Lower leg skin (tissue), 4 donors: ENCODE measurements at places on chromosomes 4 and X. TPM values are rescaled to one million over a fixed set of nuclear protein-coding genes. Genes with fewer than 3 reads are reported as not detected.

Gene CD99L2
- 17.7 TPM for total RNA-seq

Gene SMR3B
- not detected for total RNA-seq

Gene BMP3
- total RNA-seq, result 1.1 TPM

Gene DAPP1
- total RNA-seq, result 36.6 TPM

Gene DDIT4L
- total RNA-seq, result 2.2 TPM

Gene MAGED4B
- 1.6 TPM for total RNA-seq

Gene AKAP4
- total RNA-seq, result not detected

Gene ARHGAP4
- 2.7 TPM for total RNA-seq

Gene OTUD6A
- not detected for total RNA-seq
